ENCODE measurements at places on chromosomes 5 and 9. TPM values are rescaled to one million over a fixed set of nuclear protein-coding genes. Genes with fewer than 3 reads are reported as not detected.

GRCh38 chr5:125236981-125237380 is 490.5 kb upstream of the ZNF608 start:
- no peak overlapping the region for H3K4me3 ChIP-seq
- no peaks in the 10 kb centered on the region for H3K36me3 ChIP-seq
- H3K4me1 ChIP-seq = no peaks in the 10 kb centered on the region

GLRA1 gene
- total RNA-seq = not detected

DNA sequence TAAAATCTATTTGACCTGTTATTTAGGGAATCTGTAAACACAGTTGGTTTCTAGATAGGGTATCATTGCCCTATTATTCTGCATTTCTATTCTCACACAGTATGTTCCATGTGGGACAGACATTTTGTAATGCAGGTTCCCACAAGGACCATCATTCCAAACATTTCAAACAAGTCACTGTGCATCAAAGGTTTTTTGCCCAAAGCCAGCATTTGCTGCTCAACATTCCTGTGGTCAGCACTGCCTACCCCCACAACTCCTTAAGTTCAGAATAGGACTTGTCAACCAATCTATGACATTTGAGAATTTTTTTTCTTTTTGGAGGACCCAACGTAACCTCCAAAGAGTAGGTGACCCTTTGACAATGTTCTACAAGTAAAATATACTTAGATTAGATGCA is 95.7 kb downstream of the LPAR1 start:
- H3K36me3 ChIP-seq = no peaks in the 10 kb centered on the region
- no peaks in the 10 kb centered on the region for H3K27me3 ChIP-seq

GRCh38 chr9:17291766-17292165 is 156.9 kb downstream of the CNTLN start:
- H3K27me3 ChIP-seq = no peaks in the 10 kb centered on the region
- H3K4me1 ChIP-seq = no peaks in the 10 kb centered on the region
- H3K27ac ChIP-seq = no peak overlapping the region
- no peaks in the 10 kb centered on the region for H3K36me3 ChIP-seq

DNA sequence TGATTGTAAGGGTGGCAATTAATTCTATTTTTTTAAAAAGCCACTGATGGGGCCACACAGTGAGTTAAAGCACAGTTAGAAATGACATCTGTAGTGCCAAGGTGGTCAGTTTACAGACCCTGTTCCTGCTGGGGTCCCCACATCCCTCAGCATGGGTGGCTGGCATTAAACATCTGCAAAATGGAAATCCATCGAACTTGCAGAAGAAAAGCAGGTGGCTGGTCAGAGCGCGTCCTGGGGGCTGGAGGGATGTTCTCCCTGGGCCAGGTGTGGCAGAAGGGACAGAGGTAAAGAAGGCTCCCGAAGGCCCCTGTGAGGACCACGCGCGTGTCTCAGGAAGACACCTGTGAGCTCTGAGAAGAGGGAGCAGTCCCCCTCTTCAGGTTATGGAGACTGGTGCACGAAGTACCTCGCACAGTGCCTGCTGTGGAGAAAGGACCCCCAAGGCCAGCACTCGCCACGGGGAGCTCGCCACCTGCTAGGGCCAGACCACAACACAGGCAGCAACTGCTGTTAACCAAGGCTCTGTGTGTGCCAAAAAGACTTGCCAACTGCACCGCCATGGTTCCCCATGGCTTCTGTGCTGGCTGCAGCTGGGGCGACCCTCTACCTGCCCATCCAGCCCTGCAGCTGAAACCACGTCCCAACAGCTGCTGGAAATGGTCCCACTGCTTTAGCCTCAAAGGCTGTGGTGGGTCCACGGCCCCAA is 65.2 kb downstream of the RASGEF1C start:
- no peaks in the 10 kb centered on the region for H3K4me1 ChIP-seq
- H3K4me3 ChIP-seq = no peak overlapping the region
- H3K36me3 ChIP-seq = no peaks in the 10 kb centered on the region
- H3K27me3 ChIP-seq = peaks cover 15% of the 10 kb centered on the region
